ENCODE measurements at places on chromosomes 1 and 21.
A peak's percentile ranks its signal among the peaks of the same experiment; 100 is the strongest.

GRCh38 chr1:214002060-214002459 lies 14.3 kb downstream of the PROX1 start:
- DNase-seq = no peak

DNA sequence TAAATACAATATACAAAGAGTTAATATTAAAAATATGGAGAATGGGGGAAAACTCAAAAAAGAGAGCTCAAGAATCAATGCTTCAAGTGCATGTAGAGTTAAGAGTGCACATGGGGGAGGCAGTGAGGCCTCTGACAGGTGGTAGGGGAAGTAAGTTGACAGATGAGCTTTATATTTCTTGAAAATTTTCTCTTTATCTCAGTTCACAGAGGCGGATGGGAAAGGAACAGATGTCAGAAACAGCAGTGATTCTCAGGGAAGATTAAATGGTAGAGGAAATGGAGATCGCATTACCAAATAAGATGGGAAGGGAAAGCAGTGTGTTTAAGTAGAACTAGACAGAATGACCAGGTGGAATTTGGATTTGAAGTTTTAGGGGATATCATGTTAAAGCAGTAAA lies 200.1 kb upstream of the C1orf105 start:
- DNase-seq = no peak

- DNase-seq = no peak
Measured at GRCh38 chr1:5623399-5623798, 368.8 kb downstream of the NPHP4 start.

DNA sequence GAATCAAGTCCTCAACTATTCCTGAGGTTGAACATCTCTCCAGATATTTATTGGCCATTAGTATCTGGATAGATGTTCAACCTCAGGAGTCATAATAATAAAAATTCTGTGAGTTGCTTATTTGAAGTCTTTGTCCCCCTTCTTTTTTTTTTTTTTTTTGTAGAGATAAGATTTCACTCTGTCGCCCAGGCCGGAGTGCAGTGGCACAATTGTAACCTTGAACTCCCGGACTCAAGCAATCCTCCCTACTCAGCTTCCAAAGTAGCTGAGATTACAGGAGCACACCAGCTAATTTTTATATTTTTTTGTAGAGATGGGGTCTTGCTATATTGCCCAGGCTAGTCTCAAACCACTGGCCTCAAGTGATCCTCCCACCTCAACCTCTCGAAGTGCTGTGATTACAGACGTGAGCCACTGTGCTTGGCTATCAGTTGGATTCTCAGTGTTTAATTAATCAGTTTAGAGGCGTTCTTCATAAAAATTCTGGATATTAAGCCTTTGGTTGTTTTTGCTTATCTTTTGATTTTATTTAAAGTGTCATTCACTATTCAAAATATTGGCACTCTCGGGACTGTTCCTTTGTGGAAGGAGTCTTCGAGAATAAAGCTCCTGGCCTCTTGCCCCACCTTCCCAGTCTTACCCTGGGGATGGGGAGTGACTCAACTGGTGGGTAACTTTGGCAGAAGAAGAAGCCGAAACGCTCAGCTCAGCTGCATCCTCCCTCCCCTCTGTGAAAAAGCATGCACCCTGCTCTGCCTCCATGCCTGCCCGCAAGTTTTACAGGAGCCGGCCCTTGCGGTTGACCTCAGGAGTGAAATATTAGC lies 11.2 kb upstream of the HYI start:
- no peak for DNase-seq

- DNase-seq = no peak
Measured at GRCh38 chr1:200152336-200152735, 124.8 kb downstream of the NR5A2 start.

GRCh38 chr1:50570066-50570468 lies 146.8 kb upstream of the DMRTA2 start:
- no peak for DNase-seq

GRCh38 chr1:56450004-56450666 lies 129.2 kb downstream of the PLPP3 start:
- DNase-seq = no peak

DNA sequence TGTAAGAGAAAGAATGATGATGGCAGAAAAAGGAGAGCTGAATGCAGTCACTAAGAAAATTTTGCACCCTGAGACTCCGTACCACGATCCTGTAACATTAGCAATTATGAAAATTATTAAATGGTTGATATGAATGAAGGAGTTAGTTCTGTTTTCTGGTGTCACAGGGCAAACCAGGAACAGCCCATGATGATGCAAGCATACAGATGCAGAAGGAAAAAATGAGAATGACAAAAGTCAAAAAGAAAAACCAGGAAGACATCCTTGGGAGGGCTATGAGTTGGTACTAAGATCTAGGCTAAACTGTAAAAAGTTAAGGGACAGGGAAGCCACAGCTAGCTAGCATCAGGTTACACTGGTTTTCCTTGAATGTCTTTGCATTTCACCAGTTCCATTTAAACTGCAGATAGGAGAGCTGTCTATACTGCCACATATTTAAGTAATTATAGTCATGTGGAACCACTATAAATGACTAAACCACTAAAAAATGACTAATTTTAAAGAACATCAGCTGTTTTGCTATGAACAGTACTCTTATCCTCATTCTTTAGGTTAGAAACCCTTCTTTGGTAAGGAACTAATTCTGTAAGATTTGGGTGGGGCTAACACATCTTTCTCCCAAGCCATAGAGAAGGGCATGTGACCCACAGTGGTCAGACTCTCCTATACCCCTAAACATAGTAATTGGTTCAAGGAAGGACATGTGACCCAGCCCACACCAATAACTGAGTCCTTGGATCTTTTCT lies 11.4 kb downstream of the DOCK7 start:
- DNase-seq = no peak

GRCh38 chr1:110736900-110737605 lies 62.3 kb upstream of the KCNA3 start:
- DNase-seq = no peak

- DNase-seq = no peak
Measured at GRCh38 chr1:209434066-209434465, 149.4 kb upstream of the CAMK1G start.

- DNase-seq = no peak
Measured at GRCh38 chr1:151891512-151891911, 17.8 kb downstream of the THEM4 start.

DNA sequence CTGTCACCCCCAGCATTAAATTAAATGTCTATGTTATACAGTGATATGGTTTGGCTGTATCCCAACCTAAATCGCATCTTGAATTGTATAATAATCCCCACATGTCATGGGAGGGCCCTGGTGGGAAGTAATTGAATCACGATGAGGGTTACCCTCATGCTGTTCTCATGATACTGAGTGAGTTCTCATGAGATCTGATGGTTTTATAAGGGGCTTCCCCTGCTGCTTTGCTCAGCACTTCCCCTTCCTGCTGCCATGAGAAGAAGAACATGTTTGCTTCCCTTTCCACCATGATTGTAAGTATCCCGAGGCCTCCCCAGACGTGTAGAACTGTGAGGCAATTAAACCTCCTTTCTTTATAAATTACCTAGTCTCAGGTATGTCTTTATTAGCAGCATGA lies 445.7 kb downstream of the MRPL39 start:
- DNase-seq = no peak

DNA sequence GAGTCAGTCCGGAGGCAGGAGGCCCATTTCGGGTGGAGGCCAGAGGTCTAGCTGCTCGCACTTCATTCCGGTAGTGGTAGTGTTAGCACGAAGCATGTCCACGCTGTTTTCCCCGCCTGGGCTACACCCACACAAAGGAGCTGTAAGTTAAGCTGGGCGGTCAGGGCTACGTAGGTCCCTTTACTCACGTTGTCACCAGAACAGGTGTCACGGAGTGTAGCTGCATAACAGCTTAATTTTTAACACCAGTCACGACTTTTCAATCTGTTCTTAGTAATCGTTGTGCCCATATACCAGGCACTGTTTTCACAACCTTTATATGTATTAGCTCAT lies 15.6 kb downstream of the HLX start:
- no peak for DNase-seq

GRCh38 chr1:216722821-216723220 lies 408 bp downstream of the ESRRG start:
- DNase-seq = no peak

- no peak for DNase-seq
Measured at GRCh38 chr21:44383216-44383615, 29.8 kb downstream of the TRPM2 start.

- DNase-seq = no peak
Measured at GRCh38 chr21:31872452-31873274, at the start of gene HUNK. Gene HUNK, plus strand, starts transcription at chr21:31873020. Its CDS starts 655 bp downstream, at chr21:31873675.

- no peak for DNase-seq
Measured at GRCh38 chr21:27565364-27565763, 598.5 kb upstream of the ADAMTS5 start.

GRCh38 chr1:91555821-91556531 lies 55.3 kb downstream of the CDC7 start:
- peak; percentile 45 for DNase-seq

DNA sequence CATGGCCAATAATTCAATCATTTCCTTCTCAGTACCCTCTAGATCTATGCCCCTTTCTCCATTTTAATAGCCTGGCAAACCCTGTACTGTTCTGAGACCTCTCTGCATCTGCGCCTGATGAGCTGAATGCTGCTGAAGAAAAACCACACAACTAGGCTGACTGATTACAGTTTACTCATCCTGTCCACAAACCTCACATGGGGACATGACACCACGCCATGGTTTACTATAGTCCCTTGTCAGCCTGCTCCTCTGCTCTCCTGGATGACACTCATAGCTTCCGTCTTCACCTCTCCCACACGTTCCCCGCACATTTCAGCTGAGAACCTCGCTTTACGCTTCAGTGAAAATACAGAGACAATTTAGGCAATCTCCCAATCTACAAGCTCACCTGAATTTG lies 59.7 kb downstream of the DESI2 start:
- DNase-seq = no peak

DNA sequence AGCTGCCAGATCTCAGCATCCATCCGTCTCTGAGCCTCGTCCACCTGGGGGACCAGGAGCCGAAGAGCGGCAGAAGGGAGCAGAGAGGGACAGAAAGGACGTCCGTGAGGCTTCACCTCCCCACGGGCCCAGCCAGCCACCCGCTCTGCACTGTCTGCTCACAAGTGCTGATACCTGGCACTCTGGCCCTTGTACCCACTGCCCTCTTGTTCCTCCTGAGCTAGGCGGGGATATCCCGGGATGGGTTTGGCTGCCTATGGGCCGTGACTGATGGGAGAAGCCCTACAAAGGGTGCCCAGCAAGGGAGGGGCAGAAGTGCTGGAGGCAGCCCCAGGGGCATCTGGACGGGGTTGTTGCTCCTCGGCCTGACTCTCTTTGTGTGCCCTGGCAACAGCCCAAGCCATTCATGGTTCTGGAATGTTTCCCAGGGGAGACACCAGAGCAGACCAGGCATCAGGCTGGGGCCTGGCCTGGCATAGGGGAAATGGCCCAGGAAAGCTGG lies 57.6 kb downstream of the LDLRAD2 start:
- no peak for DNase-seq

DNA sequence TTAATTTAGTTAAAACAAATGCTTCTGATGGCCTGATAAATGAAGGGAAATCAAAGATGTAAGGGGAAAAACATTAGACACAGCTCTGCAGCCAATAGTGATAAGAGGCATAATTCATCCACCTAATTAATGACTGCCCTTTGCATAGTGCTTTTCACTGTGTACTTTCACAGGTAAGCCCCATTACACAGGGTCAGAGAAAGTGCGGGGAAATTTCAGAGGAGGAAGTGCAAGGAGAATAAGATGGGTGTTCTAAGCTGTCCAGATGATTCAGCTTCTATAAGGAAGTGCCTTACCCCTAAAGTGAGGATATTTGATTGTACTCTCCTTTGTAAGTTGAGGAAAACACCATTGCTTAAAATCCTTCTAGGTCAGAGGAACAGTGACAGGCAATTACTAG lies 88.0 kb downstream of the NR5A2 start:
- DNase-seq = no peak

- no peak for DNase-seq
Measured at GRCh38 chr1:12215118-12215961, 14.5 kb upstream of the VPS13D start.

DNA sequence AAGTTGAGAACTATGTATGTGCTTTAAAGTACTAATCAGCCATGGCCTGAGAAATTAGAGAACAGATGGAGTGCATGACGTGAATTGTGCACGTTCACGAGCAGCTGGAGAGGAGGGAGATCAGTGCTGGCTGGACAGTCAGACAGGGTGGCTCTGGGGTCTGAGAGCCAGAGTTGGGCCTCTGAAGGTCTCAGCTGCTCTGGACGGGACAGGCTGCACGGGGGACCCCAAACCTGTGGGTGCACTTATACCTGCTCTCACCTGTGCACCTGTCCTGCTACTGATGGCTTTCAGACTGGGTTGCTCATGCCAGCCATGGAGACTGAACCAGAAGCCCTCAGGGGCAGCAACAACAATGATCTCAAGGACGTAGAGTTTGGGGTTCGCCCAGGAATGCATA lies 43.5 kb downstream of the UMODL1 start:
- DNase-seq = no peak

- no peak for DNase-seq
Measured at GRCh38 chr1:228005511-228006033, 1.2 kb upstream of the WNT3A start.

DNA sequence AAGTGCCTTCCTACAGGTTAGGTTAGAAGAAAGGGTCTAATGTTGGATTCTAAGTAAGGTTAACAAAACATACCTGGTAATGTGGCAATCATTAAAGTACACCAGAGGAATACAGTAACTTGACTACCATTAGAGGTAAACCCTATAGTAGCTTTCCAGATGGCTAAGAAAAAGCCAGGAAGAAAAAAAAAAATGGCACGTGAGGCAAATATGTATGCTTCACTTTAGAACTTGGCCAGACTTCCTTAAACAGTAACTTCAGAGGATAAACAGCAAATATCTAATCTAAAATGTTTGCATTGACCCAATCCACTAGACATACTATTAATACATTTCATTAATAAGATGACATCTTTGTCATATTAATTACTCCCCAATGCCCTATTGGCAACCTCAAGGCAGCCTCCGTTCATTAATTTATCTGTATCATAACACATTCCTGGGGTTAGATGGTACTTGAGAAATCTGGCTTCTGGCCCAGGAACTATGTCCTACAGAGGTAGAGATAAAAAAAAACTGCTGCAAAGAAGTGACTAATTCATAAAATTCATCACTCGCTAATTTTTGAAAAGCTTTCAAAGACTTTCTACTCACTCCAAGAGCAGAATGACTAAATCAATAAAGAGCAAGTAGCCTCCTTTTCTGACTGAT lies 5.8 kb downstream of the DCAF8 start:
- no peak for DNase-seq

DNA sequence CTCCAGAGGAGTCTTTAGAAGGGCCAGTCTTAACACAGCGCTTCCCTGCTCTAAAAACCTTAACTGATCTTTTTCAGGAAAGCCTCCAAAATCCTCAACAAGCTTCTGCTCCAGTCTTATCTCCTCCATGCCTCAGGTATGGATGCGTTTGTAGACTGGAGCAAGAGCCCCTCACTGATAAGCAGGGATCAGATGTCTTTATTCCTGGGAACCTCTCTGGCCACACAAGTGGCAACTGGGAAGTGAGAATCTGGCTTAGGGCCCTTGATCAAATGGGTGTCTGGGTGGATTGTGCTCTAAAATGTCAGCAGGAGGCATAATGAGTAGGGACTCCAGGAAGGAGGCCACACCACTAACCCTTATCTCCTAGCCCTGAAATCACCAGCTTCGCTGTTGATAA lies 1.4 kb downstream of the ZBTB8A start:
- no peak for DNase-seq

GRCh38 chr1:218537122-218537913 lies 192.2 kb downstream of the TGFB2 start:
- DNase-seq = no peak

Measured in stimulated activated CD4-positive, alpha-beta T cell treated with anti-CD3 and anti-CD28 coated beads, Interleukin-2, amount 100 ng/mL, for 4 hours (primary cell).